ENCODE measurements at places on chromosomes 4 and X.

GRCh38 chrX:13130816-13131215 lies 86.4 kb upstream of the FAM9C start:
- DNase-seq = no peak

GRCh38 chr4:184890499-184890898 lies 64.7 kb upstream of the ACSL1 start:
- DNase-seq = no peak

DNA sequence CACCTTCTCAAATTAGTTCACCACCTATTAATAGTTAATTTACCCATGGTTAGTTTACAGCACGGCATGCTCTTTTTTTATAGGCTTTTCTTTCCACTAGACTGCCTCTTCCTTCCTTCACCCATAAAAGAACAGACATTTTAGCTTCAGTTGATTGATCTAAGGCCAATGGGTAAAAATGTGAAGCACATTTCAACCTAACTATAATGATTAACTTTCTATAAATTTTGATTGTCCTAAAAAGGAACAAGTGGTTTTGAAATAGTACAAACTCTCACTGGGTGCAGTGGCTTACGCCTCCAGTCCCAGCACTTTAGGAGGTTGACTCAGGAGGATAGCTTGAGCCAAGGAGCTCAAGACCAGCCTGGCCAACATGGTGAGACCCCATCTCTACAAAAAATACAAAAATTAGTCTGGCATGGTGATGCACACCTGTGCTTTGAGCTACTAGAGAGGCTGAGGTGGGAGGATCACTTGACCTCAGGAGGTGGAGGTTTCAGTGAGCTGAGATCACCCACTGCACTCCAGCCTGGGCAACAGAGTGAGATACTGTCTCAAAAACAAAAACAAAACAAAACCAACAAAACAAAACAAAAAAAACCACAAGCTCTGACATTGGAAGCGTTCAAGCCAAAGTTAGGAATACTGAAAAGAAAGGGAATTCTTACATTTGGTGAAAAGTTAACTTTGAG lies 89.9 kb upstream of the FAT1 start:
- no peak for DNase-seq

DNA sequence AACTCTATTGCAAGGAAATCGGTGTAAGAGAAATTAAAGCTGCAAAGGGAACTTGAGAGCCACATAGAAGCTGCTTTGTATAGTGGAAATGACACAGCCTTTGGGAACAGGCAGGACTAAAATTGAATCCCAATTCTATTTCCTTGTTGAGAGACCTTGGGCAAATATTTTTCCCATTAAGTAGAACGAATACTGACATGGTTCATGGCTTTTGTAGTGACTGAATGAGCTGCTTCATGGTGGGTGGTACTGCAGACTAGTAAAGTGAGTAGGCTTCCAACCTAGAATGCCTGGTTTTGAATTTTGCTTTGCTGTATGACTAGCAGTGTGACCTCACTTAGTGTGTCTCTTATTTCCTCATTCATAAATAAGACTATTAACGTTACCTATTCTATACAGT lies 182.2 kb upstream of the KCNIP4 start:
- DNase-seq = no peak

- DNase-seq = no peak
Observed at GRCh38 chr4:28723371-28723770, 1862.7 kb downstream of the STIM2 start.

DNA sequence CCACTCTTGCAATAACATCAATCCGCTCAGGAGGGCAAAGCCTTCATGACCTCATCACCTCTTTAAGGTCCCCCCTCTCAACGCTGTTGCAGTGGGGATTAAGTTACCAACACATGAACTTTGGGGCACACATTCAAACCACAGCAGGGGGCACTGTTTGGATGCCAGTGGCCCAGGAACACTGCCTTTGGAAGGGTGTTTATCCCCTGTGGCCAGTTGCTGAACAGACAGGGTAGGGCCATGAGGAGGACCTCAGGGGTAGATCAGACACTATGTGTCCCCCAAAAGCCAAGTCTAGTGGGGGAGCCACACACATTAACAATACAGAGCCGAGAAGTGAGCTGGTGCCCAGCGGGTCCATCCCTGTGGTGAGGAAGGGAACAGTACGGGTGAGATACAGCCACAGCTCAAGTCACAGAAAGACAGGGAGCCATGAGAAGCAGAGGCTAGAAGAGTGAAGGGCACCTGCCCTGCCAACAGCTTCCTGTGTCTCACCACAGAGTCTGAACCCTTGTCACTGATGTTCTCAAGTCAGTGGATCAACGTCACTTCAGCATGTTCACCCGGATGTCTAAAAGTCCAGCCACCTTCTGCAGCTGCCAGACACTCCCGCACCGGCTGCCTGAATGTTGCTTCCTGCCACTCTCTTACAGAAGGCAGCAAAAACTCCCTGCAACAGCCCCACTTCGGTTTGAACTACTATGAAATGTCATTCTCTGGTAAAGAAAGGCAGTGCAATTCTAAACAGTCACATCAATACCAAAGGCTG lies 19.9 kb upstream of the MXD4 start:
- no peak for DNase-seq

DNA sequence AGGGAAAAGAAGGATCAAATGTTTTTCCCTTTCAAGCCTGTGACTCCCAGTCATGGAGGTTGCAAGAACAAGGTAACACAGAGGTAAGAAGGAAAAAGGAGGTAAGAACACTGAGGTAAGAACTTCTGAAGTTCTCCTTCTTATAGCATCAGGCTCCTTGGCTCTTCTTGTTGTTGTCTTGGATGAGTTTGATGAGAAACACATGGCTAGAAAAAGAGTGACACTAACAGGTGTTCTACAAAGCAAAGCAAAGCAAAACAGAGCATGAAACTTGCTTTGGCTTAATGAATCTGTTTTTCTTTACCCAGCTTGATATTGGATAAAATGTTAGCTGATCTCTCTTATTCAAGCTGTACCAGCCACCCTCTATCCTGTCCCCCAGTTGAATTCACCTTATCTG lies 231.2 kb upstream of the F9 start:
- no peak for DNase-seq

- DNase-seq = no peak
Observed at GRCh38 chrX:123756320-123756719, 23.5 kb upstream of the THOC2 start.

GRCh38 chr4:1502976-1503375 lies 96.7 kb upstream of the NKX1-1 start:
- no peak for DNase-seq

- DNase-seq = no peak
Observed at GRCh38 chr4:1684506-1685234, 557 bp upstream of the FAM53A start.
